ENCODE measurements at places on chromosomes 2 and 18. TPM values are rescaled to one million over a fixed set of nuclear protein-coding genes. Genes with fewer than 3 reads are reported as not detected.
A peak's percentile ranks its signal among the peaks of the same experiment; 100 is the strongest.

Gene UGT1A3
- not detected for total RNA-seq

Gene SKOR2
- total RNA-seq: 0.18 TPM

GRCh38 chr2:43537137-43537536 lies 58.7 kb downstream of the THADA start:
- H3K4me1 ChIP-seq: no peaks in the 10 kb centered on the region
- peaks cover 3% of the 10 kb centered on the region for H3K36me3 ChIP-seq
- no peak overlapping the region for H3K4me3 ChIP-seq
- no peak overlapping the region for H3K27ac ChIP-seq

GRCh38 chr2:155692106-155692505 lies 640.4 kb downstream of the NR4A2 start:
- no peak overlapping the region for H3K27ac ChIP-seq
- no peaks in the 10 kb centered on the region for H3K27me3 ChIP-seq
- H3K36me3 ChIP-seq: no peaks in the 10 kb centered on the region
- H3K4me1 ChIP-seq: no peaks in the 10 kb centered on the region
- no peak for DNase-seq

Gene SERPINB12
- total RNA-seq: not detected

DNA sequence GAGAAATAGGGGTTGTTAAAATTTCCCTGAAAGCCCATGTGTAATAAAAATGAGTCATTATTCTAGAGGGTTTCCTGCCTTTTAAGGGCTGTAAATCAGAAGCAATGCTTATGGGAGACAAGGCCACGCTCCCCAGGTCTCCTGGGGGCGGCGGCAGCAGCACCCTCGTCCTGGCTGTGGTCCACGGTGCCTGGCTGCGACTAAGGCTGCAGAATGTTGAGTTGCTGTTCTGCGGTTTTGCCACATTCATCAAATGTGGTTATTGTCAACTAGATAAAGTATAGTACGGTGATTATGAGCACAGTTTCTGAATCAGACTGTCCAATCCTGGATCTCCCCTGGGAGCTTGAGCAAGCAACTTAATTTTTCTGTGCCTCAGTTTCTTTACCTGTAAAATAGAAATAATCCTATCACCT lies 11.9 kb upstream of the AGFG1 start:
- no peak overlapping the region for H3K4me3 ChIP-seq
- no peaks in the 10 kb centered on the region for H3K27me3 ChIP-seq
- H3K36me3 ChIP-seq: no peaks in the 10 kb centered on the region
- H3K4me1 ChIP-seq: no peaks in the 10 kb centered on the region
- DNase-seq: no peak
- H3K27ac ChIP-seq: no peak overlapping the region

Gene TSPYL6
- not detected for total RNA-seq

GRCh38 chr2:218216336-218216673 lies 684 bp upstream of the ARPC2 start:
- H3K4me3 ChIP-seq: peak overlapping the region; percentile 85
- peaks cover 9% of the 10 kb centered on the region for H3K36me3 ChIP-seq
- no peak for DNase-seq
- no peaks in the 10 kb centered on the region for H3K27me3 ChIP-seq
- 0 out of 2 replicates have a peak, but pooled peaks cover 7% of the 10 kb centered on the region for H3K4me1 ChIP-seq

DNA sequence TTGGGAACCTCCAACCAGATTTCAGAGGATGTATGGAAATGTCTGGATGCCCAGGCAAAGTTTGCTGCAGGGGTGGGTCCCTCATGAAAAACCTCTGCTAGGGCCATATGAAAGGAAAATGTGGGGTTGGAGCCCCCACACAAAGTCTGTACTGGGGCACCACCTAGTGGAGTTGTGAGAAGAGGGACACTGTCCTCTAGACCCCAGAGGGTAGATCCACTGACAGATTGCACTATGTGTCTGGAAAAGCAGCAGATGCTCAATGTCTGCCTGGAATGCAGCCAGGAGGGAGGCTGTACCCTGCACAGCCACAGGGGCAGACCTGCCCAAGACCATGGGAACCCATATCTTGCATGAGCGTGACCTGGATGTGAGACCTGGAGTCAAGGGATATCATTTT lies 573.7 kb upstream of the NXPH2 start:
- H3K36me3 ChIP-seq: peaks cover 15% of the 10 kb centered on the region
- no peak overlapping the region for H3K27ac ChIP-seq
- DNase-seq: no peak
- no peak overlapping the region for H3K4me3 ChIP-seq
- no peaks in the 10 kb centered on the region for H3K27me3 ChIP-seq

GRCh38 chr2:24702800-24703199 lies 90.4 kb downstream of the PTRHD1 start:
- no peaks in the 10 kb centered on the region for H3K36me3 ChIP-seq
- no peaks in the 10 kb centered on the region for H3K4me1 ChIP-seq
- H3K4me3 ChIP-seq: no peak overlapping the region
- H3K27ac ChIP-seq: no peak overlapping the region

DNA sequence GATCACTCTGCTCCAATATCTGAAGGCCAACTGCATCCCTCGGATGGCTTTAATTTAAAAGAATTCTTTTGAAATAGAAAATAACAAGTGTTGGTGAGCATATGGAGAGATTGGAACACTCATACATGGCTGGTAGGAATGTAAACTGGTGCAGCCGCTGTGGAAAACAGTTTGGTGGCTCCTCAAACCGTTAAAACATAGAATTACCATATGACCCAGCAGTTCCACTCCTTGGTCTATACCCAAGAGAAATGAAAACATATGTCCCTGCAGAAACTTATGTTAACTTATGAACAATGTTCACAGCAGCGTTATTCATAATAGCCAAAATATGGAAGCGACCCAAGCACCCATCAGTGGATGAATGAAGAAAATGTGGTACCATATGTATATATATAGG lies 60.1 kb downstream of the NPAS2 start:
- no peak overlapping the region for H3K27ac ChIP-seq
- H3K4me1 ChIP-seq: peaks cover 6% of the 10 kb centered on the region
- no peak overlapping the region for H3K4me3 ChIP-seq
- no peaks in the 10 kb centered on the region for H3K27me3 ChIP-seq
- no peak for DNase-seq

DNA sequence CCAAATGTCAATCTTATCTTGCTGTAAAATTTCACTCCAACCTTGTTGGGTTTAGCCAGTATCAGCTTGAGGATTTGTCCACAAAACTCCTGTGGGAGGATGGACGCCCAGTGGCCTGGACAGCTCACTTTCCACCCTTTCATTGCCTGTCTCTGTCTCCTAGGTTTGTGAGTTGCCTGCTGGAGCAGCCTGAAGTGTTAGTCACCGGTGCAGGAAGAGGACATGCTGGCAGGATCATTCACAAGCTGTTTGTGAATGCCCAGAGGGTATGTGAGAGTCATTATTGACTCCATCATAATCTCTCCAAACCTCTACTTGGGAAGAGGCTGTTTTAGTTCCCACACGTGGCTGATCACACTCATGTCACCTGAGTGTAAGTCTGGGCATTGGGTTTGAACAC lies 112.3 kb downstream of the RAB3GAP1 start:
- no peaks in the 10 kb centered on the region for H3K27me3 ChIP-seq
- no peaks in the 10 kb centered on the region for H3K4me1 ChIP-seq
- peaks cover 27% of the 10 kb centered on the region for H3K36me3 ChIP-seq
- no peak overlapping the region for H3K4me3 ChIP-seq

DNA sequence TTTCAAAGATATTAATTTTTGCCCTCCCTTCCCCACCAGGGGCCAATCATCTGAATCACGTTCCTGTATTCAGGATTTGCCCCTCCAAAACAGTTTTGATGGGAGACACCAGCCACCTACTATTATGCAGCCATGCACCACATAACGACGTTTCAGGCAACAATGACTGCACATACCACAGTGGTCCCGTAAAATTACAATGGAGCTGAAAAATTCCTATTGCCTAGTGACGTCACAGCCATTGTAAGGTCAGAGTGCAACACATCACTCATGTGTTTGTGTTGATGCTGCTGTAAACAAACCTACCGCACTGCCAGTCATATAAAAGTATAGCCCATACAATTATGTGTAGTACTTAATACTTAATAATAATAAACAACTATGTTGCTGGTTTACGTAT lies 22.6 kb downstream of the ITM2C start:
- H3K4me3 ChIP-seq: no peak overlapping the region
- H3K36me3 ChIP-seq: no peaks in the 10 kb centered on the region
- H3K27ac ChIP-seq: no peak overlapping the region

- H3K36me3 ChIP-seq: peaks cover 5% of the 10 kb centered on the region
- H3K27ac ChIP-seq: no peak overlapping the region
- H3K4me3 ChIP-seq: no peak overlapping the region
- DNase-seq: peak; percentile 66
- H3K4me1 ChIP-seq: no peaks in the 10 kb centered on the region
- H3K27me3 ChIP-seq: no peaks in the 10 kb centered on the region
Observed at GRCh38 chr2:239106314-239106908, 258.5 kb downstream of the TWIST2 start.

- no peaks in the 10 kb centered on the region for H3K27me3 ChIP-seq
- no peak overlapping the region for H3K27ac ChIP-seq
- DNase-seq: no peak
- H3K4me1 ChIP-seq: no peaks in the 10 kb centered on the region
- no peak overlapping the region for H3K4me3 ChIP-seq
Observed at GRCh38 chr2:174603280-174603679, 5.7 kb upstream of the WIPF1 start.

- H3K27me3 ChIP-seq: no peaks in the 10 kb centered on the region
- no peak overlapping the region for H3K4me3 ChIP-seq
- no peaks in the 10 kb centered on the region for H3K4me1 ChIP-seq
- no peak for DNase-seq
- no peaks in the 10 kb centered on the region for H3K36me3 ChIP-seq
Observed at GRCh38 chr18:22817844-22818243, 115.3 kb upstream of the RBBP8 start.

DNA sequence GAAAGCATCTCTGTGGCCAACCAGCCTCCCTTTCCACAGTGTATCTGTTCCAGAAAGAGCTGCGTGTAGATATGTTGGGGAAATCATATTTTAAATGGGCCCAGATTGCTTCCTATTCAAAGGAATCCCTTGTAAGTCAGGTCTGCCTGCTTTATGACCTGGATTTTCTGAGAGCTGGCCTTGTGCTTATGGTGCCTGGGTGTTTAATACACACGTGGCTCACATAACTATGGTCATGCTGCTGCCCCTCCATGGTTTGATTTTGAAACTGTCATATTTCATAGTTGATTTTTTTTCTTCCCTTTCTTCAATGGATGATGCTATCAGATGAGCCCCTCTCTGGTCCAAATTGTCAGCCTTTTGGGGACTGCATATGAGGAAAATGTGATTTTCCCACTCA lies 111.5 kb upstream of the CNGA3 start:
- H3K36me3 ChIP-seq: no peaks in the 10 kb centered on the region
- no peaks in the 10 kb centered on the region for H3K4me1 ChIP-seq
- no peak overlapping the region for H3K4me3 ChIP-seq
- H3K27ac ChIP-seq: no peak overlapping the region
